Foreskin keratinocyte (primary cell): ENCODE measurements at places on chromosomes 16 and 17.
A peak's percentile ranks its signal among the peaks of the same experiment; 100 is the strongest.

DNA sequence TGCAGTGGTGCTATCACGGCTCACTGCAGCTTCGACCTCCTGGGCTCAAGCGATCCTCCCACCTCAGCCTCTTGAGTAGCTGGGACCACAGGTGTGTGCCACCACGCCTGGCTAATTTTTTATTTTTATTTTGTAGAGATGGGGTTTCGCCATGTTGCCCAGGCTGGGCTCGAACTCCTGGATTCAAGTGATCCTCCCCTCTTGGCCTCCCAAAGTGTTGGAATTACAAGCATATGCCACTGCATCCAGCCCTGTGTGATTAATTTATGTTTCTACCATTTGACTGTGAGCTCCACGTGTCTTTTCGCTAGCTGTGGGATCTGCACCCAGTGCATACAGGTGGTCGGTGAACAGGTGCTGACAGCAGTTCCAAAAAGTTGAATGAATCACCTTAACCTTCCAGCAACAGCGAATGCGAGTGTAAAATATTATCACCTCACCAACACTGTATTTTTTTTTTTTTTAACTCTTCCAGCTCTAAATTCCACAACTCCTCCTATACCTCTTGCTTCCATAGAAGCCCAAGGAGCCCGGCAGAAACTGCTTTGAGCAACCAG is 484 bp upstream of the NUDT7 start:
- no peak for DNase-seq

- no peak for DNase-seq
Observed at GRCh38 chr17:21425736-21426135, 49.6 kb downstream of the KCNJ12 start.

DNA sequence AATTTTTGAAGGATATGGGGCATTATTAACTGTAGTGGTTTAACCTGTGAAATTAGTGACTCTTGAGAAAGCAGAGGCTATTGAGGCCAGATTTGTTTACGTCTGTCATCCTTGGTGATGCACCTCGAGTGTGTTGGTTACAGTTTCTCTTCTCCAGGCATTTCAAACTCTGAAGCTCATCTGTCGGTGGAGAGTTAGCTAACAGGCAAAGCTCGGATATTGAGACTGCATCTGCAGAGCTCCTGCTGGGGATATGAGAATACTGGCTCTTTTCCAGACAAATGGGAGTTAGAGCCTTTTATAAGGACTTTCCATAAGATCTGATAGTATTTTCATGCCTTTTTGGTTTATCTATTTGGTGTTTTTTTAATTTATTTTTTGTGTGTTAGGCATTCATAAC is 6.7 kb downstream of the CLEC16A start:
- no peak for DNase-seq

- peak; percentile 80 for DNase-seq
Observed at GRCh38 chr16:54822492-54822891, 108.2 kb upstream of the IRX5 start.

DNA sequence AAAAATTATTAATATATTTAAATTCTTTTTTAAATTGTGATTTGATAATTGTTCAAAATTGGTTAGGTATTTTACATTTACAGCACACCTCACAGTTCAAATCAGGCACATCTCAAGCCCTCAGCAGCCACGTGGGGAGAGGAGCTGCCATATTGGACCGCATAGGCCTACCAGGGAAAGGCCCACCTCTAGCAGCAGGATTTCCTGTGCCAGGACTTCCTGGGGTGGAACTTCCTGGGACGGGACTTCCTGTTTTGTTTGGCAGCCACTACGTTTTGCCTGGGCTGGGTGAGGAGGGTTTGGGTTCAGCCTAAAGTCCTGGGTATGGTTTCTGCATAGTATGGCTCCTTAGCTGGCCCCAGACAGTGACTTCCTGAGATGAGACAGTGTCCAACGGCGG is 298.5 kb upstream of the FOXF1 start:
- DNase-seq: no peak

- DNase-seq: no peak
Observed at GRCh38 chr17:41864498-41864835, 756 bp downstream of the KLHL11 start.

DNA sequence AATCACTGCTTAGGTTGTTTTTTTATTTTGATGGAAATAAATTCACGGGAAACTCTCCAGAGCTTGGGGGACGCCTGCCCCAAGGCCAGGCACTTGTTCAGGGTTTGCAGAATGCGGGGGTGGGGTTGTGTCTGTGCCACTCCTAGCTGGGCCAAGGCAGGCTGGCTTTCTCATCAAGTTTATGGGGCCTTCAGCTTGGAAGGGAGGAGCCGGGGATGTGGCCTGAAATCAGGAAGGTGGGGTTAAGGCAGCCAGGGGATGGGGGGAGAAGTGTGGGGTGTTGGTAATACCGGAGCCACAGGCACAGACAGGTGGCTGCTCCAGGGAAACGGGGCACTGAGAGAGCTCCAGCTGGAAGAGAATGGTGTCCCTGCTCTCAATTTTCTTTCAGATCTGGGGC is 1.7 kb upstream of the CHAD start:
- no peak for DNase-seq
